ENCODE measurements at places on chromosomes 6 and 20. TPM values are rescaled to one million over a fixed set of nuclear protein-coding genes. Genes with fewer than 3 reads are reported as not detected.
A peak's percentile ranks its signal among the peaks of the same experiment; 100 is the strongest.

TBXT gene
- total RNA-seq, result not detected

HLA-G gene
- not detected for total RNA-seq

C6orf52 gene
- 2.7 TPM for total RNA-seq

MYL9 gene
- total RNA-seq, result 15.1 TPM

POU5F1 gene
- 5.6 TPM for total RNA-seq

RGS19 gene
- total RNA-seq, result 25.6 TPM

BMP2 gene
- total RNA-seq, result 2.5 TPM

ANKEF1 gene
- 6.6 TPM for total RNA-seq

HSD17B8 gene
- total RNA-seq, result 3.3 TPM

LPA gene
- not detected for total RNA-seq

GABRR1 gene
- not detected for total RNA-seq

EMILIN3 gene
- total RNA-seq, result not detected

PRIM2 gene
- total RNA-seq, result 103 TPM

DNA sequence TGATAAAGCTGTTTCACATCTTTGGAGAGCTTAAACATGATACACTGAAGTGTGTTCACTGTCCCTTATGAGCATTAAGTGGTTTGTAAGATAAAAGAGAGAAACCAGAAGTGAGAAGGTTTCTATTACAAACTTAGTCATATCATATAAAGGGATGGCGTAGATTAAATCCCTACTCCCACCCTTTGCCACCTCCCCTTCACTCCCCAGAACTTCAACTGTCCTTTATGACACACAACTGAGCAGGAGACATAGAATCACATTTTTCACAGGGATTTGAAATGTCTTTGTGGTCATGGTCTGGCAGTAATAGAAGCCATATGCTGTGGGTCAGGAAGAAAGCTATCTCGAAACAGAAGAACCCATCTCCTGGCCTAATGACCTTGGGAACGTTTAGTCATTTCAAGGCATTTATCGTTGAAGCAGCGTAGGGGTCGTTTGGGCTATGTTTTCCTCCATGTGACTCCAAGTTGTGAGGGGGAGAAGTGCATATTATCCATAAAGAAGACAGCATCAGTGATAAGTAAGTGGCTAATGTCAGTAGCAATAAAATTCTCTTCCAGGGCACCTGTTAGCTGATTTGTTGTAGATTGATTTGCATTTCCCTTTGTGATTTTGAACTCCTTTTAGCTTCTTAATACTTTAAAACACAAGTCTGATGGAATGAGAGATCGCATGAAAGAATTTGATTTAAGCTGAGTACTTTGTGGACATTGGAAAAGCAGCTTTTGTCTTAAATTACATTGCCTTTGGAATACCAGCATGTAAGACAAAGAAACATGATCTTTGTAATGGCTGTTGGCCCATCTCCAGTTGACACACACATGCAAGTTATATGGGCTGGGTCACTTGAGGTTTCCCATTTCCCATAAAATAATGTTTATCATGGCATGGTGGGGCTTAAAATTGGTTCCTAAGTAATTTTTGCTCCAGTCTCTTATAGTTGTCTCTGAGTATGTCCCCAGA lies 501.5 kb upstream of the FLRT3 start:
- DNase-seq, result peak; percentile 31

GRCh38 chr6:56314683-56315523 lies 67.5 kb upstream of the COL21A1 start:
- peak; percentile 61 for DNase-seq

DNA sequence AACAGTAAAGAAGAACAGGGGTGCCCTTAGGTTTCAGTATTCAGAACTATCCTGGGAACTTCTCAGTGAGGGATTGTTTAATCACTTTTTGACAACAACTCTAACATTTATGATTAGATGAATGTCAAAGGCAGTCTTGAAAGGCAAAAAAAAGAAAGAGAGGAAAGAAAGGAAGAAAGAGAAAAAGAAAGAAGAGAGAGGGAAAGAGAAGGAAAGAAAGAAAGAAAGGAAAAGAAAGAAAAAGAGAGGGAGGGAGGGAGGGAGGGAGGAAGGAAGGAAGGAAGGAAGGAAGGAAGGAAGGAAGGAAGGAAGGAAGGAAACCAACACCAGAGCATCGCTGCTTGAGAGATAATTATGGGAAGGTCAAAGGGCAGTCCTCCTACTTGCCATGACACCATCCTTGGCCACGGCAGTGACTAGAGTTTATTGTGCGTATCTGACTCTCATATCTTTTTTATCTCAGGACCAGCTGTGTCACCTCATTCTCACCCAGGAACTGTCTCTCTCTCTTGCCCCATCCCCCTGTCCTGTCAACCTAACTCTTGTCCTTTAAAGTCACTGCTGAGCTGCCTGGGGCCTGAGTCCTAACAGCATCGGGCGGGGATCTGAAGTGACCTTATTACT lies 96.8 kb upstream of the ATXN1 start:
- DNase-seq, result no peak

DNA sequence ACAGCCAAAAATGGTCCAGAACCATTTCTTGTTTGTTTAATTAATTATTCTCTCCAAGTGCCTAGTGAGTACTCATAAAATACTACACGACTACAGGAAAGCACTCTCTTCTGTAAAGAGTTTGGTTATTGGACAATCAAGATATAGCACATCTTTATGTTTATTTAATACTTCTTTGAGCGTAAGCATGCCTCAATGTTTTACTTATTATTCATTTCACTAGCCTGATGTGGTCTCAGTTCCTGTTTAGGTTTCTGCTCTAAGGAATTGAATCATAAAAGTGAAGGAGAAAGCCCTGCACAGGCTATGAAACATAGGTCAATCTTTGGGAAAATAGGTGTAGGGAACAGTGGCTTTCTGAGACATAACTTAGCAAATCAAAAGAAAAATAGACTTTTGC lies 45.9 kb upstream of the AIG1 start:
- no peak for DNase-seq

GRCh38 chr6:87897663-87898062 lies 150.0 kb upstream of the SPACA1 start:
- no peak for DNase-seq

GRCh38 chr6:1620504-1621069 lies 10.9 kb downstream of the FOXC1 start:
- no peak for DNase-seq

DNA sequence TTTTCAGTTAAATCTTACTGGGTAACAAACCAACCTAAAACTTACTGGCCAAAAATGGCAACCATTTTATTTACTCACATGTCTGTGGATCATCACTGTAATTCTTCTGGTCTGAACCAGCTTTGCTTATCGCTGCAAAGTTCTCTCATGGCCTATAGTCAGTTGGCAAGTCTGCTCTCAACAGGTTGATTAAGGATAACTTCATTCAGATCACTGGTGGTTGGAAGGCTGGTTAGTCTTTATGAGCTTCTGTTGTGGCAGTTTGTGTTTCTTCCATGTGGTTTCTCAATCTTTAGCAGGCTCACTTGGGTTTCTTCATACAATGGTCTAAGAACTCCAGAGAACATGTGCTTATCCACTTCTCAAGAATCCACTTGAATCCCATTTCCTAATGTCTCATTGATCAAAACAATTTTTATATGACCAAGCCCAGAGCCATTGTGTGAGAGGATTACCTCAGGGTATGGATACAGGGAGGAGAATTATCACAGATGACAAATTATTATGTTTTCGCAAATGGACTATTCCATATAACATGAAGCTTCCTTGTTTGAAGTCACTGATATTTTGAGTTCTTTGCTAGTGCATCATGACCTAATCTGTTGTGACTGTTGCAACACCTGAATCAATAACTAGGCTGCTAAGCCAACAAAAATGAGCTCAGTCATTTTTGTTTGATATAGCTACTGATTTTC lies 155.4 kb upstream of the BMP2 start:
- no peak for DNase-seq

DNA sequence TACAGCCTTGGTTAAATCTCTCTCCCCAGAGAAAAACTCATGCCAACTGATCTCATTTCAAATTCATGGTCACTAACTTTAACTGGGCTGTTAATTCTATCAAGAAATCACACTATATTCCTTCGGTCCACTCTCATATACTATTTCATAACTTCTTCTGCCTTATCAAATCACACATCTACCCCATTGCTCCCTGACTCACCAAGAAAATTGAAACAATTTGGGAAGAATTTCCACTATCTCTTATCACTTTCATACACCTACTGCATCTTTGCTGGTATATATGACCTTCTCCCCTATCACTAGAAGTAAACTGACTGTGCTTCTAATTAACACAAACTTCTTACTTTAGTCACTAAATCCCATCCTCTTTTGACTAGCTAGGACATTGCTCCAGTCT lies 102.3 kb downstream of the FILIP1 start:
- no peak for DNase-seq

- no peak for DNase-seq
These were observed 123.5 kb downstream of the MAN1A1 start for GRCh38 chr6:119226089-119226488.

DNA sequence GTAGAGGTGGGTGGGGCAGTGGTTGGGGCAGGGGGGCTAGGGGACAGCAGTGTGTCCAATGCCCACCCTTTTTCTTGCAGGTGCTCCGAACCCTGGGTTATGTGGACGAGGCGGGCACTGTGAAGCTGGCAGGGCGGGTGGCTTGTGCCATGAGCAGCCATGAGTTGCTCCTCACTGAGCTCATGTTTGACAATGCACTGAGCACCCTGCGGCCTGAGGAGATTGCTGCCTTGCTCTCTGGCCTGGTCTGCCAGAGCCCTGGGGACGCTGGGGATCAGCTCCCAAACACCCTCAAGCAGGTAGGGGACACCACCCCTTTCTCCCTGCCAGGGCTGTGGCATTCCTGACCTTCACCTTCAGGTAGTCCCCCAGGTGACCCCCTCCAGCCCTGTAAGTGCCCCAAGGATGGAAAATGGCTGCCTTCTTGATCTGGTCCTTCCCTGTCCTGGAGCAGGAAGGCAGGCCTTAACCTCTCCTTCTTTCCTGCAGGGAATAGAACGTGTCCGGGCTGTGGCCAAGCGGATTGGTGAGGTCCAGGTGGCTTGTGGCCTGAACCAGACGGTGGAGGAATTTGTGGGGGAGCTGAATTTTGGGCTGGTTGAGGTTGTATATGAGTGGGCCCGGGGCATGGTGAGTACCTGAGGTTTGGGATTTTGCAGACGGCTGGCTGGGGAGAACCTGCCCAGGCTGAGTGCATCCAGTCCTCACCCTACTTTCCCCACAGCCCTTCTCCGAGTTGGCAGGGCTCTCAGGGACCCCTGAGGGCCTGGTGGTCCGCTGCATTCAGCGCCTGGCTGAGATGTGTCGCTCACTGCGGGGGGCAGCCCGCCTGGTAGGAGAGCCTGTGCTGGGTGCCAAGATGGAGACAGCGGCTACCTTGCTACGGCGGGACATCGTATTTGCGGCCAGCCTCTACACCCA lies 2.9 kb downstream of the DXO start:
- no peak for DNase-seq

DNA sequence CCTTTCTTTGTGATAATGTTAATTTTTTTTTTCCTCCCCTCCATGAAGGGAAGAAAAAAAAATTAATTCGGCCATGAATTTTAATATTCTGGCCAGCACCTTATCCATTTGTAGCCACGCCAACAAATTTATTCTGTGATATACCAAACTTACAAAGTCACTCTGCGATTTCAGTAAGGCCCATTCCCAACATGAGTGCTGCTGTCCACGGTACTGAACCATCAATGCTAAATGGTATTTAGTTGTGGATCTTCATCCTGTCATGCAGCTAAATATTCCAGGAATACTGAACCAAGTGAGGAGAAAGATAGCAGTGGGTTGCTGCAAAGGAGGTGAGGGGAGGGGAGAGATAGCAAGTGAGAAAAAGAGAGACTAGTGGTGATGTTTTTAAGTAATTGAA lies 19.5 kb upstream of the RSPH4A start:
- DNase-seq, result no peak

GRCh38 chr6:122222761-122223160 lies 176.7 kb upstream of the HSF2 start:
- DNase-seq, result no peak

- no peak for DNase-seq
These were observed 20.7 kb downstream of the NDUFAF4 start for GRCh38 chr6:96876886-96877545.

DNA sequence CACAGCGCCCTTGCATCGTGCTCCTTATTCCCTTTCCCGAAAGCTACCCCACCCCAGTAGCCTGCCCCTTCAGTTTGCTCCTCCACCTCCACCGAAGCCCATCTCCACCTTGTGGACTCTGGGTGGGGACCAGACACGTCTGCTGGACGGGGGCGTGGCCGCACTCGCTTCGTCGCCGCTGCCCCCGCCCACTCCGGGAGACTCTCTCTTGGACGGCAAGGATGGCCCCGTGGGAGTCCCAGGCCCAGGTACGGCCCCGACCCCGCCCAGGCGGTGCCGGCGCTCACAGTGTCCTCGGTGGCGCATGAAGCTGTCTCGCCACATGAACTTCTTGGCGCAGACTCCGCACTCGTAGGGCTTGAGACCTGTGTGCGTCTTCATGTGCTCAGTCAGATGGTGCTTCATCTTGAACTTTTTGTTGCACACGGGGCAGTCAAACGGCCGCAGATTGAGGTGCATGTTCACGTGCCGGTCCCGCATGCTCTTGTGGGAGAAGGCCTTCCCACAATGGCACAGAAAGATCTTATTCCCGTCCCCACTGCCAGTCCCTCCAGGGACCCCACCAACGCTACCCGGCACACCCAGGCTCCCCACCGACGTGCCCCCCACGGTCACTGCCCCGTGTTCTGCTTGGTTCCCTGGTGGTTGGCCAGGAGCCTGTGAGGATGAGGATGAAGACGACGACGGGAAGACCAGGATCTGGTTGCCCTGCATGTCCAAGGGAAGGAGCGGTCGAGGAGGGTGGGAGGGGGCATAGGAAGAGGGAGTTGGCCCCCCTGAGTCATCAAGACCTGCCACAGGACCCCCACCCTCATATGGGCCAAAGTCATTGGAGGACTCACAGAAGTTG lies 1.3 kb upstream of the TAPBP start:
- DNase-seq, result no peak

GRCh38 chr6:91667596-91667995 lies 1080.7 kb upstream of the MAP3K7 start:
- no peak for DNase-seq

GRCh38 chr6:54192993-54193392 lies 81.8 kb downstream of the MLIP start:
- DNase-seq, result no peak

GRCh38 chr6:130421585-130421984 lies 55.8 kb downstream of the TMEM200A start:
- no peak for DNase-seq

- DNase-seq, result no peak
These were observed 360.0 kb upstream of the TSHZ2 start for GRCh38 chr20:52612046-52612632.

DNA sequence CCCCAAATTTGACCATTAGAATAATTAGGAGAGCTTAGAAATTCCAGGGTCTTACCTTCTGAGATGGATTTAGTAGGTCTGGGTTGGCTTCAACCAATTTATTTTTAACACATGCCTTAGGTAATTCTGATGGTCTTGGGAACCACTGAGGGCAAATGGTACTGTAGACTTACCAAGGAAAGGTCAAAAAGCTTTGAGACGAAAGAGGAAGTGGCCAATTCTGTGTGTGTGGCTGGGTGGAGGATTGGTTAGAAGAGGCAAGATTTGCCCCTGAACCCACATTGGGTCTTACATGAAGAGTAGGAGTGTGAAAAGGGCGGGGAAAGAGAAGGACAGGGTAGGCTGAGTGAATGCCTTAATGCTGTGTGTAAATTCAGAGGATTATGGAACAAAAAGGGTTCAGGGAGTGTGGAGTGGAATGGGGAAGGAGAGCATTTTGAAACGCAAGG lies 2.7 kb downstream of the ITCH start:
- no peak for DNase-seq

GRCh38 chr20:62926229-62927127 lies at the start of gene DIDO1:
DIDO1 (minus strand) TSS chr20:62926505.
- DNase-seq, result peak; percentile 89

GRCh38 chr20:21397341-21398108 lies at the start of gene NKX2-4:
NKX2-4 (minus strand) TSS chr20:21397526; CDS start chr20:21397399, 127 bp downstream.
- DNase-seq, result peak; percentile 41

Measured in Daoy (cell line).